ENCODE measurements at places on chromosomes 1 and 21. TPM values are rescaled to one million over a fixed set of nuclear protein-coding genes. Genes with fewer than 3 reads are reported as not detected.

RSPH1 gene
- total RNA-seq = not detected

S100A3 gene
- total RNA-seq = not detected

- DNase-seq = no peak
These were observed 12.2 kb upstream of the AXDND1 start for GRCh38 chr1:179353546-179353945.

DNA sequence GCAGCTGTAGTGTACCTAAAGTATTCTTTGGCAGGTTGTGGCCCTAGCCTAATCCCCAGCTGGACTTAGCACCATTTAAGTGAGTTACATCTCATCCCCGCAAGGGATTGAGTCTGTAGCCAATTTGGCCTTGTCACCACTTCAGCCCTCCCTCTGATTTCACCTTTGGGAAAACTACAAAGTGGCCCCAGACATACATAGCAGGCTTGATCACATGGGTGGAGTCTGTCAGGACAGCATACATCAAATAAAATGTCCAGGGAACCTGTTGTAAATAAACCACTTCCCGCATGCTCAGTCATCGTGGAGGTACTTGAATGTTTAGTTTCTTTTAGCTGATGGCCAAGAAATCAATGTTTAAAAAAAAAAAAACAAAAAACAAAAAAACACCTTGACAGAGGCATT is 142.5 kb downstream of the DHRS3 start:
- no peak for DNase-seq

DNA sequence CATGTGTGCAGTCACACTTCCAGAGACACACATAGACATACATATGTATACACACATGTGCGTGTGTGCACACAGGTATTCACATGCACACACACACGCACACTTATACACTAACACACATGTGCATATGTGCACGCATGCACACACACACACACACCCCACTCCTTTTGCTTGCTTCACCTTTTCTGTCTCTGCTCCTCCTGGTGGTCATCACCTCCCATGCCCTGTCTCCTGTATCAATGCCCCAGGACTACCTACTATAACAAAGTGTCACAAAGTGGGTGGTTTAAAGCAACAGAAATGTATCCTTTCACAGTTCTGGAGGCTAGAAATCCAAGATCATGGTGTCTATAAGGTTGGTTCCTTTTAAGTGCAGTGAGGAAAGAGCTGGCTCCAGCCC is 27.4 kb downstream of the ETS2 start:
- DNase-seq = no peak

DNA sequence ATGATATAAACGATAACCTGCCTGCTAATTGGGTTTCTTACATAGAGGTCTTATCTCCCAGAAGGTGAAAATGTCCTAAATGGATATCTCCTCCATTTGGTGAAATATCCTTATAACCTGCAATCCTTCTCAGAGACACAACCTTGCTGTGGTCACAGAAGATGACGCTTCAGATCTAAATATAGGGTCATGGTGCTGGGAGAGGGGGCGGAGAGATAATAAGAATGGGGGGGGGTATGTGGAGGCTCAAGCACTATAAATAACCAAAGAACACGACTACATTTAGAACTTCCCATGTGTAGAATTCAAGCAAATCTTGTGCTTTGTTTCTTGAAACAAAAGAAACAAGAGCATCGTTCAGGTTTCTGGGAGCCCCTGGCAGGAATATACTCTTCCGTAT is 260.6 kb upstream of the ESRRG start:
- DNase-seq = no peak

GRCh38 chr1:176558561-176558960 is 95.6 kb downstream of the PAPPA2 start:
- DNase-seq = no peak

DNA sequence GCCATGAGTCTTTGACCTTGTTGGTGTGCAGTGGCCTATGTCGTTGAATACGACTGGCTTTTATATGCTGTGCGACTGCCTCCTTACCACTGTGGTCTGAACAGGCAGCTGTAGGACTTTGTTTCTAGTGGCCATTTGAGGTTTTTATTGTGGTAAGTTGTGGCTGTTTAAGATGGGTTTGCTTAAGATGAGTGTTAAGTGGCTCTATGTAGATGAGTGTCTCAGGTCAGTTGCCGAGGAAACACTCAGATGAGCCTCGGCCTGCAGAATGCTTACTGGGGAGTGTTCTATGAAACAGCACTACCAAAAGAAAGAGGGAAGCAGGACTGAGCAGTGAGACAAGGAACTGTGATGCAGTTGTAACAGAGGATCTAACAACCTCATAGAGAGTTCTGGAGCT is 14.9 kb upstream of the CD1C start:
- DNase-seq = no peak

DNA sequence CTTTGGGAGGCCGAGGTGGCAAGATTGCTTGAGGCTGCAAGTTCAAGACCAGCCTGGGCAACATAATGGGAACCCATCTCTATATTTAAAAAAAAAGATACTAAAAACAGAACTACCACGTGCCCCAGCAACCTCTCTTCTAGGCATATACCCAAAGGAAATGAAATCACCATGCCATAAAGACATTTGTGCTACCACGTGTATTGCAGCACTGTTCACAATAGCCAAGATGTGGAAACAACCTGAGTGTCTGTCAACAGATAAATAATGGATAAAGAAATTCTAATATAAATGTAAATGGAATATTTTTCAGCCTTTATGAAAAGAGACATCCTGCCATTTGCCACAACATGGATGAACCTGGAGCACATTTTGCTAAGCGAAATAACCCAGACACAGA is 128.6 kb downstream of the PCNX2 start:
- DNase-seq = no peak

- DNase-seq = no peak
These were observed 2.6 kb downstream of the RSPH1 start for GRCh38 chr21:42493109-42494060.

DNA sequence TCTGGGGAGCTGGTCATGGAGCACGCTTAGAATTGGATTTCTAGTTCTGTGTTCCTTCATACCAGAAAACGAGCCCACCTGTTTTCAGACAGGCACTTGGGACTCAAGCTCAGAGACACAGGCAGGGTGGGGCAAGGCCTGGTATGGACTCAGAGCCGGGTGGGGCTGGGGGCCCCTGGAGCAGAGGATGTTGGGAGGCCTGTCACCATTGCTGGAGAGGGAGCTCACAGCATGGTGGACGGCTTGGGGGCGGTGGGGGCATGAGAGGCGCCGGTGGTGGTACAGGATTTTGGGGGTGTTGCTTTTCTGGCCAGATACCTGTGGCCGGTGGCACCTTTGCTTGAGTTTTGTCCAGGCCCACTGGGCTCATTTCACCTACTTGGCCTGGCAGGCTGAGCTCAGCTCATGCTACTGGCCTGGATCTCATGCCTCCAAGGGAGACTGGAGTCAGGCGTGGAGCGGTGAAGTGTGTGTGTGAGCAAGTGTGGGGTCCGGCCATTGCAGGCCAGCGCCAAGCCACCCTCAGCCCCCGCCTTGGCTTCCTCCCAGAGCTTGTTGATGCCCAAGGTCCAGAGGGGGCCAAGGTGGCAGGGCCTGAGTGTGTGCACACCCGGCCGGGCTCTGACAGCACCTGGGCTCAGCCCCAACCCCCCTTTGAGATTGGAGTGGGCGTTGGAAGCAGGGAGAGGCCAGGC is 8.7 kb downstream of the SLX9 start:
- no peak for DNase-seq

Measured in activated naive CD8-positive, alpha-beta T cell treated with anti-CD3 and anti-CD28 coated beads, Interleukin-2, amount 10 ng/mL, durations not matched to agents 7 days and 5 days (primary cell).